Stimulated activated CD8-positive, alpha-beta memory T cell treated with anti-CD3 and anti-CD28 coated beads, Interleukin-4, amount 100 ng/mL, for 24 hours (primary cell): ENCODE measurements at places on chromosomes 7 and 10.
A peak's percentile ranks its signal among the peaks of the same experiment; 100 is the strongest.

DNA sequence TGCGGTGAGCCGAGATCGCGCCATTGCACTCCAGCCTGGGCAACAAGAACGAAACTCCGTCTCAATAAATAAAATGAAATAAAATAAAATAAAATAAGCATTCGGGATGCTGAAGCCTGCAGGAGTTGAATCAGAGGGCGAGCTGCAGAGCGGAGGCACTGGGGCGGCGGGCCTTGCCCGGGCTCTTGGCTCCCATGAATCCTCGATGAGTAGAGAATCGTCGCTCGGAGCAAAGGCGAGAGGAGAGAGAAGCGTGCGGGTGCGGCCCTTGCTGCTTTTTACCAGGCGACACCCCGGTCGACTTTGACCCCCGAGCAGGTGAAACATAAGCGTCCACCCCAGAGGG lies 168.3 kb downstream of the UBE2H start:
- DNase-seq = no peak

- no peak for DNase-seq
Measured at GRCh38 chr7:151256410-151257045, 8.0 kb upstream of the SMARCD3 start.

DNA sequence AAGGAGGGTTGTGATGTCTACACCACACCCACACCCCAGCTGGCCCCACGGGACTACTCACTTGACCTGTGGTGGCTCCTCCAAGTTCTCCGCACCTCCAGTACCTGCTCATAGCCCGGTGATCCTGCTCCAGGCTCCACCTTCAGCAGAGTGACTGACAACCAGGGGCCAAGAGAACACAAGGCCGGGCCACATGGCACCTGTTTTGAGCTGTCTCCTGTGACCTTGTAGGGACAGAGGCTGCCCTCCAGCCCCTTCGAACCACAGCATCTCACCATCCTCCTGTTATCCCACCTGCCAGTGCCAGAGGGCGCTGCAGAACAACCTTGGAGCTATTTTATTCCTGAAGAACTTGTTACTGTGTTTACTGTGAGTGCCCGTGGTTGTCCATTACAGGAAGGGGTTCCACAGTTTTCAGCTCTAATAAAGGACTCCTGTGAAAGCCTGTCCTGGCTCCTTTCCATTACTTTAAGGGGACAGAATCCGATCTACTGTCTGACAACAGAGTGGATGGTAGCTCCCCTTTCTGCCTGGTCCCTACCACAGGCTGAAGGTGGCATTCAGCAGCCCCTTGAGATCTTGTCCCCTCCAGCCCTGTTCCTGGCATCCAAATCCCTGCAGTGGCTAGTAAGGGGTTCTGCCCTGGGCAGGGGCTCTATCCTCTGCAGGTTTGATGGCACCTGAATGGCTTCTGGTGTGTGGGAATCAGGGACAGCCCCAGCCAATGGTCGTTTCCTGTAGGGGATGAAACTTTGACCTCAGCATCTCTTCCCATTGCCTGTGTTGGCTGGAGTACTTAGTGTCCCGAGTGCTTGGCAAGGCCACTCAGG lies 50.8 kb downstream of the C10orf120 start:
- no peak for DNase-seq

GRCh38 chr7:153529100-153529499 lies 523.1 kb upstream of the DPP6 start:
- no peak for DNase-seq

DNA sequence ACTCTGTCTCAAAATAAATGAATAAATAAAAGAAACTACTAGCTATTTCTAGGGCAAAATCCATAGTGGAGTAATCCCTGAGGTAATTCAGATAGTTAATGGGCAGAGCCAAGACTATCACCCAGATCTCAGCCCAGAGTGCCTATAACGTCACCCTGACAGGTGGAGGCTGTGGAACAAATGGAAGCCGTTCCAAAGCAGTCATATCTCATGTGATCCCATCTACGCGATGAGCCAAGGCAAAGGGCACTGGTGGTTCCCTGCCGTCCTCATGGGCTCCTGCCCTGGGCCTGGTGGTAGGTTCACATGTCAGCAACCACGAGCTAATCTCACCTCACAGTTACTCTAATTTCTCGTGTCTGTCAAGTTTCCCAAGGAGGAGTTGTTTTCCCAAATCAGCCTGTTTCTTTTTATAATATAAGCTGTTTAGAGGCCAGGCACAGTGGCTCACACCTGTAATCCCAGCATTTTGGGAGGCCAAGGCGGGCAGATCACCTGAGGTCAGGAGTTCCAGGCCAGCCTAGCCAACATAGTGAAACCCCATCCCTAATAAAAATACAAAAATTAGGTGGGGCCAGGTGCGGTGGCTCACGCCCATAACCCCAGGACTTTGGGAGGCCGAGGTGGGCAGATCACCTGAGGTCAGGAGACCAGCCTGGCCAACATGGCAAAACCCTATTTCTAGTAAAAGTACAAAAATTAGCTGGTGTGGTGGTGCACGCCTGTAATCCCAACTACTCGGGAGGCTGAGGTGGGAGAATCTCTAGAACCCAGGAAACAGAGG lies 22.5 kb upstream of the ASCC1 start:
- no peak for DNase-seq

- DNase-seq = peak; percentile 56
Measured at GRCh38 chr10:132961787-132962622, 19.6 kb upstream of the CFAP46 start.

- no peak for DNase-seq
Measured at GRCh38 chr7:135361788-135362187, 128.2 kb downstream of the STRA8 start.

DNA sequence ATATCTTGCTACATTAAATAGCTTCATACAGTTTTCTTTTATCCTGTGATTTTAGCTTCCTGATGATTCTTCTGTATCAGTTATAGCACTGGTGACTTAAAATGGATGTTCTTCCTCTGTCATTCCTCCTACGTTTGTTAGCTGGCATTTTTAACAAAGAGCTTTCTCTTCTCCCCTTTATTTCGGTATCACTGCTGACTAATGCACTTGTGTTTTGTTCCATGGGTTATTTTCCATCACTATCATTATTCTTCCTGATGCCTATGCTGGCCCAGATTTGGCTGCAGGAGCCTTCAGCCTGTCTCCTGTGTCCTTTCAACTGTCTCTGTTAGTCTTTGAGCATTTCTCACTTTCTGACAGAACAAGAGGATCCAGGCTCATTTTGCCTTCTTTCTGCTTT lies 13.1 kb downstream of the BMS1 start:
- no peak for DNase-seq

DNA sequence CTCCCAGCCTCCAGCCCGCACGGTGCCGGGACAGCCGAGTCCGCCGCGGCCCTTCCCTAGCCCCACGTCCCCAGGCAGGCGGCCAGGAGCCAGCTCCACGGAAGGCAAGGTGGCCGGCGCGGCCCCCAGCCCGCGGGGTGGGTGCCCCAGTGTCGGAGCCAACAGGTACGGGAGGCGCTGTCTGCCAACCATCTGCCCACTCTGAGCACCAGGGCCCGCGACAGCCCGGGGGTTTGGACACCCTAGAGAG lies 75.8 kb downstream of the CALN1 start:
- DNase-seq = no peak

- DNase-seq = no peak
Measured at GRCh38 chr7:78473021-78473420, 674.4 kb downstream of the PHTF2 start.

DNA sequence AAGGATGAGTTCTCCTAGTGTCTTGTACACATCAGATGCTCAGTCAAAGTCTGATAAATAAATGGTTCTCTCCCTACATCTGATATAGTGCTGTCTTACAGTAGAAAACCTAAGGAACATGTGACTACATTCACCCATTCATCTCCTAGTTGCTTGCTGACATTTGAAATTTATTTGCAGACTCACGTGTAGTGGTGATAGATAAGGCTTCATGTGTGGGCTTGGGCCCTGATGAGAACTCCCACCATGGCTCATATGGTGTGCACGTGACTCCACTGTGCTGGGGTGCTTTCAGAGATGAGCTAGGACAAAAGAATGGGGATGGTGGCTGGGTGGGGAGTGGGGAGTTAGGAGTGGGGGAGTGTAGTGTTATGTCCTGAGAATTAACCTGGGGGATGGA lies 287.3 kb downstream of the RPS24 start:
- DNase-seq = no peak

- no peak for DNase-seq
Measured at GRCh38 chr10:88226891-88227290, 356.2 kb downstream of the RNLS start.
